ENCODE measurements at places on chromosomes 11 and 22. TPM values are rescaled to one million over a fixed set of nuclear protein-coding genes. Genes with fewer than 3 reads are reported as not detected.

PHF21B gene
- 0.49 TPM for total RNA-seq

TRPC6 gene
- 19.2 TPM for total RNA-seq

DNA sequence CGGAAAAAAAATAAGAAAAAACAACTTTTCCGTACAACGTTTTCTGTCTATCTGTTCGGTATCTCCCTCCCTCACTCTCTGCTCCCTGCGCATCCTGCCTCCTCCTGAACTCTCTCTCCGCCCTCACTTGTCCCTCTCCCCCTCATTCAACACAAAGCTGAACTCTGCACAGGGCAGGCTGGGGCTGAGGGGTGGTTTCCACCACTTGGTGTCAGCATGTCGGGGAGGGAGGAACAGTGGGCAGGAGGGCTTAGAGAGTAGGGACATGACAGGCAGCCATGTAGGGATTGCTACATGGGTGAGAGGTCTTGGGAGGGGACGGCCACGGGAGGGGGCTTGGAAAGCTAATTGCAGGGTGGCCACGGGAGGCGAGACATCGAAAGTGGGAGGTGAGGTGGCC lies 17.6 kb downstream of the SLC22A12 start:
- H3K4me3 ChIP-seq: no peak overlapping the region
- H3K4me1 ChIP-seq: peaks cover 10% of the 10 kb centered on the region
- peaks cover 11% of the 10 kb centered on the region for H3K27me3 ChIP-seq
- no peak overlapping the region for H3K27ac ChIP-seq

- DNase-seq: no peak
- H3K27ac ChIP-seq: no peak overlapping the region
- peaks cover 13% of the 10 kb centered on the region for H3K4me1 ChIP-seq
- peaks cover 18% of the 10 kb centered on the region for H3K27me3 ChIP-seq
- peaks cover 60% of the 10 kb centered on the region for H3K36me3 ChIP-seq
Measured at GRCh38 chr22:50276143-50276542, 6.0 kb upstream of the MAPK11 start.

IGLL5 gene
- 0.13 TPM for total RNA-seq

- peaks cover 89% of the 10 kb centered on the region for H3K27me3 ChIP-seq
- H3K36me3 ChIP-seq: no peaks in the 10 kb centered on the region
- peak; percentile 72 for DNase-seq
- H3K4me3 ChIP-seq: peak overlapping the region; percentile 51
Measured at GRCh38 chr11:124758355-124759265, 3.5 kb downstream of the ESAM start.

- no peak overlapping the region for H3K4me3 ChIP-seq
- peaks cover 3% of the 10 kb centered on the region for H3K36me3 ChIP-seq
- DNase-seq: no peak
- H3K27me3 ChIP-seq: no peaks in the 10 kb centered on the region
Measured at GRCh38 chr11:68878022-68878421, 25.6 kb downstream of the MRPL21 start.

GRCh38 chr11:128891913-128892398 lies 800 bp downstream of the KCNJ5 start:
- H3K36me3 ChIP-seq: no peaks in the 10 kb centered on the region
- H3K4me3 ChIP-seq: no peak overlapping the region
- peaks cover 45% of the 10 kb centered on the region for H3K27me3 ChIP-seq
- H3K4me1 ChIP-seq: peaks cover 12% of the 10 kb centered on the region

GRCh38 chr22:30777587-30777986 lies 82.9 kb downstream of the OSBP2 start:
- peak; percentile 77 for DNase-seq
- no peaks in the 10 kb centered on the region for H3K36me3 ChIP-seq
- H3K27me3 ChIP-seq: no peaks in the 10 kb centered on the region
- no peaks in the 10 kb centered on the region for H3K4me1 ChIP-seq

- H3K27me3 ChIP-seq: no peaks in the 10 kb centered on the region
- H3K4me1 ChIP-seq: peaks cover 24% of the 10 kb centered on the region
- no peak overlapping the region for H3K4me3 ChIP-seq
- peak overlapping the region; percentile 79 for H3K27ac ChIP-seq
Measured at GRCh38 chr11:48034926-48035871, 54.8 kb downstream of the PTPRJ start.

GRCh38 chr11:56513280-56513679 lies 22.1 kb upstream of the OR5M8 start:
- no peaks in the 10 kb centered on the region for H3K36me3 ChIP-seq
- H3K4me1 ChIP-seq: no peaks in the 10 kb centered on the region
- H3K4me3 ChIP-seq: no peak overlapping the region
- no peak for DNase-seq
- no peaks in the 10 kb centered on the region for H3K27me3 ChIP-seq

UPB1 gene
- total RNA-seq: 0.75 TPM

- H3K4me3 ChIP-seq: no peak overlapping the region
- H3K27ac ChIP-seq: no peak overlapping the region
- no peaks in the 10 kb centered on the region for H3K27me3 ChIP-seq
- DNase-seq: peak; percentile 29
Measured at GRCh38 chr11:46554213-46555147, 39.3 kb downstream of the AMBRA1 start.

DNA sequence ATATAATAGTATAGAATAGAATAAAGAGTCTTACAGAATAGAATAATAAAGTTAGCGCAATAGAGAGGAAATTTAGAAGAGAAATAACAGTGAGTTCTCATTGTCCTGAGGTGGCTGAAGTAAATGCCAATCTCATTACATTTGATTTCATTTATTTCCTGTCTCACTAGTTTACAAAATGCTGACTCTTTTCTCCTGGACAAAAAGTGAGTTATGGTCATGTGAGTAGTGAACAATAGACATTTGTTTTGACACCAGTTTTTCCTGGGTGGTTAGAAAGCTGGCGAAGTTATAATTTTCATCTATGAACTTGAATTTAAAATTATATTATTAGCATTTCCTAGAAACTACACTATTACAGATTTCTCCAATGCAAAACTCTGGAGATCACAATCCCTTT lies 143.7 kb downstream of the TYR start:
- no peak for DNase-seq
- no peak overlapping the region for H3K4me3 ChIP-seq

DNA sequence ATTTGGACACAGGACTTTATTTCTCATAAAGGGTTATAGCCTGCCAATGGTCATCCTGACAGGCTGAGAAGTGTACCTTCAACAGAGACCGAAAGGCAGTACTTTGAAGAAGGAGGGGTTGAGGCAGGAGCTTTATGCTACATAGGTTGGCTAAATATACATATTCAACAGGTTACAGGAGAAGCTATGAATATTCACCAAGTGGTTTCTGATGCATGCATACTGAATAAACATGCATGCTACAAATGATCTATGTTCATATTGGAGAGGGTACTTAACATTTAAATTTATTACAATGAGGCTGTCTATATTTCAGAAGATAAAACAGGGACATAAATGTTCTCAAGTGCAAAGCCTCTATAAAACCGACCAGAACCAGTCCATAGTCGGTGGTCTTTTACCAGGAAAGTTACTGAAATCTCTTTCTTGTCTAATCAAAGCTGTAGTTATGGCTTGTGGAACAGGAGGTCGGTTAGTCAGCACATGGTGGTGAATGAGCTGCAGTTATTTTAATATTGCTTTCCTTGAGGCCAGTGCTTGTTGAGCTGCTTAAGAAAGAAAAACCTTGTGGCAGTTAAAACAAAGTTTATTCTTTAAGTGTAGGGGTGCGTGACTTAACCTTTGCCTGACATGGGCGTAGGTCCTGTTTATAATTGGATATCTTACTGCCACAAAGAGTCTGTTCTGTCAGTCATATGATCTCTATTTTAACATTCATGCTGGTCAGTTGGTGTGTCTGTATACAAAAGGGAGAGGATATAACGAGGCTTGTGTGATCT lies 19.5 kb downstream of the CNTF start:
- no peak overlapping the region for H3K27ac ChIP-seq
- H3K4me1 ChIP-seq: no peaks in the 10 kb centered on the region
- no peak overlapping the region for H3K4me3 ChIP-seq
- DNase-seq: no peak

- no peaks in the 10 kb centered on the region for H3K4me1 ChIP-seq
- H3K27me3 ChIP-seq: no peaks in the 10 kb centered on the region
- no peak overlapping the region for H3K4me3 ChIP-seq
- no peak for DNase-seq
- no peak overlapping the region for H3K27ac ChIP-seq
- no peaks in the 10 kb centered on the region for H3K36me3 ChIP-seq
Measured at GRCh38 chr11:19091366-19091765, 25.6 kb upstream of the ZDHHC13 start.

- no peak overlapping the region for H3K27ac ChIP-seq
- H3K36me3 ChIP-seq: no peaks in the 10 kb centered on the region
- H3K27me3 ChIP-seq: no peaks in the 10 kb centered on the region
- DNase-seq: no peak
Measured at GRCh38 chr11:10894666-10895065, 36.8 kb upstream of the ZBED5 start.

DNA sequence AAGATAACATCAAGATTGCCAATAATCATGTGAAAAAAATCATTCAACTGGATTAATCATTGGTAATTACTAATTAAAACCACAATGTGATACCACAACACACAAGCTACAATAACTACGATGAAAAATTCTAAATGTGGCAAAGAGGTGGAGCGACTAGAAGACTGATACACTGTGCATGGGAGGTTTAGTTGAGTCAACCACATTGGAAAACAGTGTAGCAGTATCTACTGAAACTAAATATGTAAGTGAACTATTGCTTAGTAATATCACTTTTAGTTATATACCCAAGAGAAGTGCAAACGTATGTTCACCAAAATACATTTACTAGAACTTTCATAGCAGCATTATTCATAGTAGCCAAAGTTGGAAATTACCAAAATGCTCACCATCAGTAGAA lies 359.9 kb downstream of the ETS1 start:
- H3K4me1 ChIP-seq: no peaks in the 10 kb centered on the region
- H3K27ac ChIP-seq: no peak overlapping the region
- no peaks in the 10 kb centered on the region for H3K27me3 ChIP-seq
- H3K36me3 ChIP-seq: no peaks in the 10 kb centered on the region
- DNase-seq: no peak

- H3K36me3 ChIP-seq: peaks cover 74% of the 10 kb centered on the region
- H3K4me3 ChIP-seq: peak overlapping the region; percentile 27
- peak overlapping the region; percentile 85 for H3K27ac ChIP-seq
- no peaks in the 10 kb centered on the region for H3K27me3 ChIP-seq
- peak; percentile 98 for DNase-seq
- H3K4me1 ChIP-seq: peaks cover 48% of the 10 kb centered on the region
Measured at GRCh38 chr11:65606876-65607613, 7.0 kb downstream of the MAP3K11 start.

All from muscle of leg (tissue), 16 donors.